ENCODE measurements at places on chromosomes 1 and 21. TPM values are rescaled to one million over a fixed set of nuclear protein-coding genes. Genes with fewer than 3 reads are reported as not detected.

The FAM177B gene
- total RNA-seq = 11.1 TPM

The RUNX1 gene
- total RNA-seq = 7.3 TPM

The S100A5 gene
- not detected for total RNA-seq

The ARHGEF16 gene
- total RNA-seq = 0.27 TPM

DNA sequence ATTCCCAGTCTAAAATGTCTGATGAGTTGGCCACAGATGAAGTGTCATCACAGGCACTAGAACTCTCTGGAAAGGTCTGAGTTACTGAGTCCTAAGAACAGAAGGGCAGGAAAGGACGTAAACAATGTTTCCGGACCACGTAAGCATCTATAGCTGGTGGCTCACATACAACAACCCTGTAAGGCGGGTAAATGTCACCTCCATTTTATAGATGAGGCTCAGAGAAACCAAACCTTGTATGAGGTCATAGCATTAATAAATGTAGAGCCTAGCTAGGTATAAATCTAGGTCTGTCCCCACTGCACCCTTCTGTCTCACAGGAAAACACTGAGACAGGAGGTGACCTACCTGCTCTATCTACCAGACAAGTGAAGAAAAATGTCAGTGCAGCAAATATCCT lies 86.6 kb downstream of the CSMD2 start:
- no peak for ATAC-seq

DNA sequence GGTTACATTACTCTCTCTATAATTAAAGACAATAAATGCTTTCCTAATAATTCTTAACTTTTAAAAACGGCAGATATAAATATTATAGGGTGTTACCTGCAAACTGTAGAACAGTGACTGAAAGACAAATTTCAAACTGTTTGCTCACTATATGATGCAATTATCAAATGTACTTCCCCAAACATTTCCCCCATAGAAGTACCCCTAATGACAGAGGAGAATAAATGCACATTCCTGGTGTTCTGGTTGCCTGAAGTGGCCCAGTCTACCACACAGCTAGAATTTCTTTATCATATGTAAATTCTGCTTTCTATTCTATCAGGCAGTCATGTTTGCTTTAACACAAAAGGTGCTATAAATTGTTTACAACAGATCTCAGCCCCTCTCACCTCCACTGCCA lies 70.4 kb downstream of the VAV3 start:
- no peak for ATAC-seq

GRCh38 chr21:33762803-33763581 lies 120.7 kb downstream of the ITSN1 start:
- ATAC-seq = no peak

- ATAC-seq = no peak
Measured at GRCh38 chr1:29183287-29183686, 1.6 kb upstream of the SRSF4 start.

GRCh38 chr1:154859151-154859785 lies 10.8 kb downstream of the KCNN3 start:
- no peak for ATAC-seq

Measured in motor neuron (in vitro differentiated cells).